ENCODE measurements at places on chromosomes 6 and 20.
A peak's percentile ranks its signal among the peaks of the same experiment; 100 is the strongest.

DNA sequence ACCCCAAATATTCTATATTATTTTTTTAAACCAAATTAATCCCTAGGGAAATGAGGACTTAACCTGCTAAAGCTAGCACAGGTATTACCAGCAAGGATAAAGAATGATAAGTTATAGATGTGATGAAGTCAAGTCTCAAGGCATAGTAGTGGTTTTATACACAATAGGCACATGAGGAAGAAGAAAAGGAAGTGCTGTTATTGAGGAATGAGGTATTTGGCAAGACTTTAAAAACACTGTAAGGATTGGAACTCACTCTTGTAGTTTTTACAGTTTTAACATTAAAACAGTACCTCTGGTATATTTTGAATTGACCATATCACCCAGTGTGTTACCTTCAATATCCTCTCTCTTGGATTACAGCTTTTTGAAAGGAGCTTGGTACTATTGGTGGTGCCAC lies 54.6 kb downstream of the PHF3 start:
- DNase-seq, result no peak

- DNase-seq, result no peak
Observed at GRCh38 chr6:14996892-14997291, 249.0 kb upstream of the JARID2 start.

DNA sequence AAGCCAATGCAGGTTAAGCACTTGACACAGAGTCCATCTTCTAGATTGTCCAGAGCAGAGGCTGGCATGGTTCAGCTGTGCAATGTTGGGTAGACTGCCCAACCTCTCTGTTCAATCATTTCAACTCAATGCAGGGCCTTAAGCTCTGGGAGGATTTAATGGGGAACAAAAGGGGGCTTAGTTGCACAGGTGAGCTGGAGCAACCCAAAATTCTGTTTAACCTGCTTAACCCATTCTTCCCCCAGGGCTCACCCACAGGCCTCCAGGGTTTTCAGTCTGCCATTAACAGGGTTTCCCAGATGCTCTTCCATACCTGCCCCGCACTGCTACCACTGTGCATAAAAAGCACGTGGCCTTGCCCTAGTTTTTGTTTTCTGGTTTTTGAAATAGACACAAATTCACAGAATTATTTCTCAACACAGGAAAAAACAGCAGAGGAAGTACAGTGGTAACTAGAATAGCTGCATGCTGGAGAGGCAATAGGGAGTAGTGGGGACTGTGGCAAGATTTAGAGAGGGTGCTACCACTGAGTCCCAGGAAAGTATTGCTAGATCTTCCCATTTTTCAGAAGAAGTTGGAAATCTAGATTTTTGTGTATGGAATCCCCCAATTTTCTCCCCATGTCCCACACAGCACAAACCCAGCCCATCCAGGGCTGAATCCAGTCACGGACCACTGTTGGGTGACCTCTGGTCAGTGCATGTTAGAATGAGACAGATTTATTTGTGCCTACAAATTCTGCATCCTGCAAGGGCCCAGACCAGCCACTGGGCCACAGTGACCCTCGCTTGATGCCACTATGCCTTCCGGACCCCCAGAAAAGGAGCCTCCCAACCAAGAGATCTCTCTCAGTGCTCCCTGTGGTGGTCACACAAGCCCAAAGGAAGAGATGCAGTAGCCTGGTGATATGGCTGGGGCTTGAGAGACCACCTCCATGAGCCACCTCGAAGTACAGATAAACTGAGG lies 4.6 kb downstream of the PTGIS start:
- DNase-seq, result no peak

DNA sequence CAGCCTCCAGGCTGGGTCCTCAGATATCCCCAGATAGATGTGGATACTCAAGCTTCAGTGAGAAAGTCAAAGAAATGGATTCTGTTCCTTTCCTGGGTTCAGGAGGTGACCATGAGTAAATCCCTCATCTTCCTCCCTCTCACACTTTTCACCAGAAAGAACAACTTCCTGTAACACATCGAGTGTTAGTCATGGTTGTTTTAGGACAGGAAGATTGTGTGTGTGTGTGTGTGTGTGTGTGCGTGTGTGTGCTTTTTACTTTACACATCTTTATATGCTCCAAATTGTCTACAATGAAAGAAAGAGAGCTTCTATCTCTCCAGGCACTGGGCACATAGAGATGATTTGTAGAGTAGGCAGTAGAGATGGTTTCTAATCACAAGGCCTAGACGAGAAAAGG lies 139.9 kb downstream of the TBXT start:
- no peak for DNase-seq

GRCh38 chr6:143940011-143940597 lies 68.0 kb downstream of the PLAGL1 start:
- DNase-seq, result peak; percentile 11

Data from stimulated activated CD4-positive, alpha-beta T cell treated with anti-CD3 and anti-CD28 coated beads, Interleukin-15, amount 100 ng/mL, for 1 hour (primary cell).